ENCODE measurements at places on chromosomes 6 and 20. TPM values are rescaled to one million over a fixed set of nuclear protein-coding genes. Genes with fewer than 3 reads are reported as not detected.

Gene LRRC73
- 1.2 TPM for total RNA-seq

DNA sequence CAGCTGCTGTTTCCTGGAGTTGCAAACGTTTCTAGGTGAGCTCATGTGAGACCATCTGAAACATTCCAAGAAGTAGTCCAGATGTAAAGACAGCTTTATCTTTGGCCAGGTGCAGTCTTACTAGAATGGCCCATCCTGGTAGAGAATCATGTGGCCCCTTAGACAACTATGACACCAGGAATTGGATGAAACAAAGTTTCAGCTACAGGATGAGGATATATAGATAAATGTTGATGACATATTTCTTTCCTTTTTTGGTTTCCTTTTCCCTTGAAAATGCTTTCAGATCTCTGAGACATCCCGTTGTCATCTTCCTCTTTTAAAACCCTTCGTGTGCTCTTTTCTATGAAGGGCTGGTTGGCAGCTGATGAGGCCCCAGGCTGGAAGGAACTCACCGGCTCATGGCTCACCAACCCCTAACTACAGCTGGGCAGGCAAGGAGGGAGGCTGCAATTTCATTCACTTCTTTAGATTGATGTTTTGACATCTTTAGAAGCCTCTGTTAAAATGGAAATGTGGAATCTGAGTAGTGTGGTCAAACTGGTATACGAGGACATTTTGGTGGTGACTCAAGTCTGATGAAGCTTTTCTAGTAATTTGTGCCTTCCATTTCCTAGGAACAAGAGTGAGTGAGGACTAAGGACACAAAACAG is 167.9 kb upstream of the TNFAIP3 start:
- DNase-seq, result no peak

DNA sequence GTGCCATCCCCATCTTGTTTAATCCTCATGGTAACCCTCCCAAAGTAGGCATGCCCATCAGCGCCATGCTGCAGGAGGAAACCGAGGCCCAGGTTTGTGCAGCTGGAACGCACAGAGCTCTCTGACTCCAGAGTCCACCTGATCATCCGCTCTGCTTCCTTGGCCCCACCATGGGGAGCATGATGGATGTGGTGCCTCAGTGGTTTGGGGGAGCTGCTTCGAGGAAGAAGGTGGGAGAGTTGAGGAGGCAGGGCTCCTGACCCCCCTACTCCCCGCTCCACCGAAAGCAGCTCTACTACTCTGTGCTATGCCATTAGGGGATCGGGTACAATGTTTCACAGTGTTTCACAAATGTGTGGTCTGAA is 52.2 kb downstream of the TGM2 start:
- DNase-seq, result no peak

DNA sequence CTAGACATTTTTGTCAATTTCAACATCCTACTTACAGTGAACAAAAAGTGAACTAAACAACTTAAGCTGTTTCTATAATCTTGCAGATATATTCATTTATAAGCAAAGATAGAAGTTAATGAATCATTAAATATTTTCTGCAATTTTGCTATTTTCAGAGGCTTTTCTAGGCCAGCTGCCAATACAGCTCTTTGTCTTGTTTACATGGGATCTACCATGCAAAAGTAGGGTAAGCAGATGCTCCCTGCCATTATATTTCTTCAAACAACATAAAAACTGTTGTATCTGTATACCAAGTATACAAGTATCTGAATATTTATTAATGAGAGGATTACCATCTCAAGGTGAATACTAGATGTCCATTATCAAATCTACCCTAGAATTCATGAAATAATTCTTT is 15.4 kb downstream of the PNISR start:
- no peak for DNase-seq

DNA sequence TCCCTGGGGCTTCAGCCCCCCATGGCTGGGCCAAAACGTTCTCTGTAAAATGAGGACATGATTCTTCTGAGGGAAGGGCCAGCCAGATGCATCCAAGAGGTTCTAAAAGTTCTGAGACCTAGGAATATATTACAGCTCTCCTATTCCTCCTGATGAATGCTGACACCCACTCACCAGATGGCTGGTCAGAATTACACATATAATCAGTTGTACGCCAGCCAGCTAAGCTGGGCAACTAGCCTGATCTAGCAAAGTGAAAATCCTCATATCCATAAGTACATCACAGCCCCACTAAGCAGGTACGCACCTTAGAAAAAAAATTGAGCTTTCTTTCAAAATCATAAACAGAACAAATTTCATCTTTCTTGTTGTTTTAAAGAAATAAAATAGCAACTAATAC is 34.8 kb downstream of the C6orf118 start:
- DNase-seq, result no peak

GRCh38 chr20:50111120-50111828 is 1.7 kb downstream of the UBE2V1 start:
- no peak for DNase-seq

DNA sequence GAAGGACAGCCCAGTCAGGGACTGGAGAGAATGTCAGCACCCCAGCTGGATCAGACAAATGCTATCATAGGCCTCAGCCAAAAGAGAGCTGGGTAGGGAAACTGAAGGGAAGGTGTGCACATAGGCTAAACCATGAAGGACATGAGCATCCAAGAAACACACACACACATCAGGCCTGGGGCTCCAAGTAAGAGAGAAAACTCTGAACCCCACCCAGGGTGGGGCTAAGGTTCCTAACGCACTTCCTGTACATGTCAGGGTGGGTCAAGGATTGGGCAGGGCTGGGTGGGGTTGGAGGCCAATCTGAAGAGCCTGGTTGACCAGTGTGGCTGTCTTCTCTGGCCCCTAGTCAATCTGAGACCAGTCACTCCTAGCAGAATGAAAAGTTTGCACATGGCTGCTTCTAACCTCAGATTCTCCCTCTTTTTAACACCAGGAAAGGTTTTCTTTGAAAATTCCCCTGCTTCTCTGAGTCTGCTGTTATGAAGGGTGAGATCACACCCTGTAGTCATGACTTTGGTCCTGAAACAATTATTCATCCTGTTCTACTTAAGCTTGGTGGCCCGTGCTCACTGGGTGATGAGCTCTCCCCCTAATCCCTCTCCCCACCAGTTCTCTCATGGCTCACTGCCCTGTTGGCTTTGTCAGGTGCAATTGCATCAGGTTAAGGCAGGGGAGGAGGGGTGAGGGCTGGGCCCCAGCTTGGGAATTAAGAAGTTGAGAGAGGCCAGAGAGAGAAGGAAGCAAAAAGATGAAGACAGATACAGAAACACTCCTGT is 88.4 kb downstream of the MAFB start:
- DNase-seq, result no peak

Gene LMBRD1
- total RNA-seq, result 11.9 TPM

- no peak for DNase-seq
Measured at GRCh38 chr20:50491168-50491567, 19.0 kb upstream of the PTPN1 start.

- DNase-seq, result no peak
Measured at GRCh38 chr6:85460921-85461797, 11.3 kb downstream of the NT5E start.

- no peak for DNase-seq
Measured at GRCh38 chr20:2137552-2138201, 36.0 kb downstream of the STK35 start.

DNA sequence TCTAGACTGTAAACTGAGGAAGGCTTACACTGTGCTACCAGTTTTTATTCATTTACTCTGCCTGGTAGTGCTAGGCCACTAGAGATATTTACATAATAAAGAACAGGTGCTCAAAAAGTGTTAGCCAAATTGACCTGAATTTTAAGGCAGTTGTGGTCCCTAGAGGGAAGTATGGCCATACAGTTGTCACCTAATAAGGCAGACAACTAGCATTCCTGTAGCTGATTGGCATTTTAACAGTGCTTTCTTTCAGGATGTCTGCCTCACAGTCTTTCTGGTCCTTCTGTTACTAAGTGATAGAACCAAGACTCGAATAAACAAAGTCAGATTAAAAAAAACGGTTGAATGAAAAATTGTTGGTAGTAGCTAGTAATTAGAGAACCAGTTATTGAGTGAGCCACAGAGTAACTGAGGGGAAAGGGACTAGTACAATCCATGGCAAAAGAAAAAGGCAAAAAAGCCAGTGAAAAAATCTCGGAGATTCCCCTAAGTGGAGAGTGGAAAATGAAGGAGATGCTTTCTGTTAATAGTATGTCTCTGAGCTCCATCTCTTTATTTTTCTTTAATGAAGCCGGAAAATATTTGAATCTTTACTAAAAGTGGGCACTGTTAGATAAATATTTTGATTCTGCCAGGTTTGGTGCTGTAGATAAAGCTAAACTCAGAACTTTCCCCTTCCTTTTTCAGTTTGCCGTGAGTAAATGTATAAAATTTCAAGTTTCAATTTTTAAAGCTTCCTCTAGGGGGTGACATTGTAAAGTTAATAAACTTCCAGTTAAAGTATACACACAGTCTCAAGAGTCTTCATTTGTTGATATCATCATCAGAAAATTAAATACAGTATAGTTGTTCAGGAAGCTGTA is 9.1 kb downstream of the VTA1 start:
- peak; percentile 2 for DNase-seq

- DNase-seq, result no peak
Measured at GRCh38 chr6:131400779-131401496, 172.1 kb upstream of the ARG1 start.

DNA sequence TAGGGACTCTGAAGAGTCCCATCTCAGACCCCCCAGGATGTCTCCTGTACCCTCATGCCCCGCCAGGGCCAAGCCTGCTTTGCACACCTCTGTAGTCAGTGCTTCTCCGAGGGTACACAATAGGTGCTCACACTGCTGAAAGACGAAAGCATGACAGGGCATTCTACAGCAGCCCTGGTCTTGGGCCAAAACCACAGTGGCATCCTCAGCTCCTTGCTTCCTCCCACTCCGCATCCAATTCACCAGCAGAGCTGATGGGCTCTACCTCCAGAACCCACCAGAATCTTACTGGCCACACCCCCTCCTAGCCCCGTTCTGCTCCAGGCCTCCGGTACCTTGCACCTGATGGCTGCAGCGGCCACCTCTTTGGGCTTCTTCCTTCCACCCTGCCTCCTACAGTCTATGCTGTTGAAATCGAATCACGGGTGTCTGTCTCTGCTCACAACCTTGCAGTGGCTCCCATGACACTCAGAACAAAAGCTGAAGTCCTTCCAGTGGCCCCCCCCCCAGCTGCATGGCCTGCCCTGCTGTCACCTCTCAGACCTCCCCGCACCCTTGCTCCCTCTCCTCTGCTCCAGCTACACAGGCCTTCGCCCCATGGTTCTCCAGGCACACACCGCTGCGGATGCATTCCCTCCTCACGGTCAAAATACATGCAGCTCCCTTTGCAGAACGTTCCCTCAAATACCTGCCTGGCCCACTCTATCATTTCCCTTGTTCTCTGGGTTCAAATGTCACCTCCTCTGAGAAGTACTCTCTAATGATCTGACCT is 1.2 kb downstream of the ANGPT4 start:
- no peak for DNase-seq

Gene SLC22A3
- 0.07 TPM for total RNA-seq

Gene PAX1
- not detected for total RNA-seq

DNA sequence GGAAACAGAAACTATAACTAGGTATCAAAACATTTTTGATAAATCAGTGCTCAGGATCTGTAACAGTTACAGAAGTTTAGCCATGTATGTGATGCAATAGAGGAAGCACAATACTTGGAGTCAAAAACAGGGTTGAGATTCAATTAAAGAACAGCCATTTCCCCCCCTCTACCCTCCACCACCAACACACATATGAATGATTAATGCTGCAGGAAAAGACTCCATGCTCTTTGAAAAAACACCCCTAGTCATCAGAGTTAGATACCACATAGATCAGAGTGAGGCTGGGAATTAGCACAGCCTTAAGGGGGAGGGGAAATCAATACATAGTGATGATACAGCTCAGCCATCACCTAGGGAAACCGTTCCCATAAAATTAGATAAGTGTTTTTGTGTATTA is 108.9 kb upstream of the EMILIN3 start:
- no peak for DNase-seq

GRCh38 chr6:44078827-44079671 is 48.2 kb downstream of the MRPL14 start:
- DNase-seq, result peak; percentile 60

DNA sequence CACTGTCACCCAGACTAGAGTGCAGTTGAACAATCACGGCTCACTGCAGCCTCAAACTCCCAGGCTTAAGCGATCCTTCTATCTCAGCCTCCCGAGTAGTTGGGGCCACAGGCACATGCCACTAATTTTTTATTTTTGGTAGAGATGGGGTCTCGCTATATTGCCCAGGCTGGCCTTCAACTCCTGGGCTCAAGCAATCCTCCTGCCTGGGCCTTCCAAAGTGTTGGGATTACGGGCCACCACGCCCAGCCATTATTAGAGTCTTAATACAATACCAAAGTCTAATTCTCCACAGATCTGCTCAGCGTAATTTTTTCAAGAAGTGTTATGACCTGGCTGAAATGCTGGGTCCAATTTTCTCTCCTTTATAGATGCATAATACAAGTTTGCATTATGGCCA is 3.0 kb downstream of the GCLC start:
- no peak for DNase-seq

GRCh38 chr6:73538116-73538779 is 17.4 kb upstream of the EEF1A1 start:
- DNase-seq, result no peak

DNA sequence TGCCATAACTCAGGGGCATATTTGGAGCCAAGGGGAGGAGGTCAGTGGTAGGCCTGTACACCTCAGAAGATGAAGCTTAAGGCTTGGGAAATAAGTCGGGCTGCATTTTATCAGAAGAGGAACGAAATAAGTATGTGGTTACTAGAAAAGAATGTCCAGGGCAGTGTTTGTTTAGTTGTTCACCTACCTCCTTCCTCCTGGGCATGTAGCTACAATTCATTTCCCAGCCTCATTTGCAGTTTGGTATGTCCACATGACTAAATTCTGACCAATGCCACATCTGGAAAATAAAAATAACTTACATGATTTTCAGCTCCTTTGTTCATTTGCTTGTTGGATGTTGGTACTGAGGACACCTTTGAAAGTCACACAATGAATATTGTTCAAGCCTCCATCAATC is 294.5 kb upstream of the RGS17 start:
- DNase-seq, result no peak

DNA sequence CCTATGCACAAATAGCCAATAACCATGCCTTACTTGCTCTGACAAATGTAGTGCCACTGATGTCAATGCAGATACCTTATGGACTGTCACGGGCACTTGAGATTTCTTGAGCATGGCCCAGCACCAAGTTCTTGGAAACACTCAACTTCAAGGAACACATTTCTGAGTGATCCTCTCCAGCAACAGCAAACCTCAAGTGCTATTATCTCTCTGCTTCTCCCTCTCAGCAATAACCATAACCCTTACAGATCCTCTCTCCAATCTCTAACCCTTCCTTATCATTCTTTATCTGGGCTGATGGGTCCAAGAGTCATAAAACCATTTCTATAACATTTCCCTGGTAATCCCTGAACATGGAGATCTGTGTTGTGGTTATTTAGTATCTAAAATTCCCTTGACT is 266.9 kb upstream of the STXBP5 start:
- no peak for DNase-seq

Data from HCT116 (cell line).